ENCODE measurements at places on chromosomes 6 and 20.

- DNase-seq, result no peak
These were observed 154.6 kb upstream of the TSHZ2 start for GRCh38 chr20:52817511-52817910.

GRCh38 chr6:140623498-140623897 lies 1249.0 kb upstream of the CITED2 start:
- no peak for DNase-seq

DNA sequence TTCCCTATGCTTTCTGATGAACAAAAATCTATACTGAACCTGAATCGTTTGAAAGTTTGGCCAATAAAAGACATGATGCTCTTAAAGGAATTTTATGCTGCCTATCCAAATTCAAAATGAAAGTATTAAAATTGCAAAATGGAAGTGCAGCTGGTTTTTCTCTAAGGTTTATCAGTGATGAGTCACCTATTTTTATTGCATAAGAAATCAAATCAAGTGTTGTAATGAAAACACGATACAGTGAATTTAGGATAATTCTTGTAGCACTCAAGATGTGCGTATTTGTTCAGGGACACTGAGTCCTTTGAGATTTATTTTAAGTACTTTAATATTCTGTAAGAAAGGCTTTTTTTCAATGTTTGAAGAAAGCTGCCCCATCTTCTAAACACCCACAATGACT lies 409.5 kb downstream of the ADGRB3 start:
- DNase-seq, result no peak

DNA sequence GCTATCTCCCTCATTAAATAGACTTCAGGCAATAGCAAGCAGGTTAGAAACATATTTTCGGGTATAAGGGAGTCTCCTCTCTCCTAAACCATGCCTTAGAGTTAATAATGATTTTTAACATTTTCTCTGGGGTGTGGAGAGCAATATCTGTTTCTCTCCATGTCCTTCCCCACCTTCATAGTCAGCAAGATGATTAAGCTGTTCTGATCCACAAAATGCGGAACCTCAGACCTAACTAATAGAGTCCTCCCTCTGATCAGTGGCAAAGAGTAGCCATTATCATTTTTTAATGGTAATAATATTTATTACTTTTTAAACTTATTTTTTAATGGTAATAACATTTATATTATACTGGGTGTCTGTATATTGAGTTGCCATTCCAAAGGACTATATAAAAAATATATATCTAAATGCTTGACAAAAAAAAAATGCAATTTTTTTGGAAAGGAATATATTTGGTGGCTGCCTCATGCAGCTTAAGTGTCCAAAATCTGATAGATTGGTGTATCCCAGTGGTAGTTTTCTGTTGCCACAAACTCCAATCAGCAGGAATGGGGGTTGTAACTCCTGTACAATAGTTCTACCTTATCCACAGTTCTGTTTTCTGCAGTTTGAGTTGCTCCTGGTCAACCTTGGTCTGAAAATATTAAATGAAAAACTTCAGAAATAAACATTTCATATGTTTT lies 14.0 kb upstream of the BTN3A2 start:
- no peak for DNase-seq

GRCh38 chr6:56686429-56686828 lies 43.7 kb upstream of the DST start:
- no peak for DNase-seq

DNA sequence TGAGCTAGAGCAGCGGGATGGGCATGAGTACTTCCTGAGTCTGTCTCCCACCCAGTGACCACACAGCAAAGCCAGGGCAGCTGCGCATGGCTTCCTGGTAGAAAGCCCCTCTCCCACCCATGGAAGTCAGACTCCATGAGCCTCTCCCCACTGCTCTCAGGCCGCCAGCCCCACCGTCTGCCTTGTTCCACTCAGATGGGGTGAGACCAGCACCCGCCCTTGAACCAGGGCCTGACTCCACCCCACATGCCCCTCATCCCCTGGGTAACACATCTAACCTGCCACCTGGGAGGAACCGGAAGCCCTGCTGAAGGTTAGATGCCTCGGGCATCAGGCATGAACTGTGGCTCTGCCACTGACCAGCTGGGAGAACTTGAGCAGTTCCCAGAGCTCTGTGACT lies 227.8 kb downstream of the NRN1 start:
- DNase-seq, result no peak

GRCh38 chr6:118350881-118351430 lies 197.1 kb upstream of the PLN start:
- no peak for DNase-seq

DNA sequence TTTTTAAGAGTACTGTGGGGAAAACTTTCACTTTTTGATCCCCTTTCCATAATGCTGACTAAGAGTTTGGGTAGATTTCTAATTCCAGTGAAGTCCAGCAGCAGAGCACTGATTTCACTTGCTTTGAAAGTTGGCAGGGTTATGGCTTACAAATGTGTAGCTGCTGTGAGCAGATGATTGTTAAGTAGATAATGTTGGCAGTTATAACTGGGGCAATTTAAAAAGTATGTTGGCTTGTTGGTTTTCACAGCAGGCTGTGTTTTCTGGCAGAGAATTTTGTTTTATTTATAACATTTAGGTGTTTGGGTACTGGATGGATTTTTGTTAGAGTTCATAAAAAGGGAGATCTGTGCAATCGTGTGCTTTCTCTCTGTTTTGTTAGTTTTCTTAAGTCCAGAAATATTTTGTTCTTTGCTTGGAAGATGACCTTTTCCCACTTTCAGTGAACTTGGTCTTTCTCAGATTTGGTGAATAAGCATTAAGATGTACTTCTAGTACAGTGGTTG lies 31.4 kb downstream of the AFDN start:
- peak; percentile 70 for DNase-seq

DNA sequence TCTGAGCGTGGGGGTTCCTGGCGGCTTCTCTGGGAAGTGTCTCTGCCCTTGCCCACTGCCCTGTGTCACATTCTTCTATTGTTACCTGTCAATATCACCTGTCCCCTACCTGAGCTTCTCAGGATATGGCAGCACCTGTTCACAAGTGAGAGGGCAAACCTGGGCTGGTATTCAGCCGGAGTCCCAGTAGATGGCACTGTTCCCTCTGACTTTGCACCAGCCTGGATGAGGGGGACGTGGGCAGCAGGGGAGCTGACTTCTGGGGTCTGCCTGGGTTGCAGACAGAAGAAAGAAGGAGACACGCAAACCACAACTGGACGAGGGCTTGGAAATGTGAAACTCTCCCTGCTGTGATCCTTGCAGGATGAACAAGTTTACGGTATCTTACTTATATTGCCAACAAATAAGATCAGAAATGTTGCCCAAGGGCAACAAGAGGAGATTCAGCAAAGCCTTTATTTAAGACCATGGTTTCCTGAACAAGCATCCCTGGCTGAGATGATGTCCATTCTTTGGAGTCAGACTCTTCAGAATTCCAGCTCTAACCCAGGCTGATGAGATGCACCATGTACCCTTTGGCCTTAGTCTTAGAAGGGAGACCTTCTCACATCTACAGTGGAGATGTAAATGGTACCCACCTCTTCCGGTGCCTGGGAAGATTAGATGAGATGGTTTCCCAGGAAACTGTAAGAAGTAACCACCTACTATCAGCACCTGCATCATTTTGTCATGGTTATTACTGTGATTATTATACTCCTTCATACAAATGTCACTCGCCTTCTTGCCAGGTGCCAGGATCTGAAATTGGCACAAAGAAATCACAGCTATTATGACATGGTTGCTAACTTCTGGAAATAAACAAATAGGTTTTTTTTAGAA lies 400.0 kb upstream of the CDH4 start:
- no peak for DNase-seq

- DNase-seq, result no peak
These were observed 24.2 kb upstream of the SIRPA start for GRCh38 chr20:1870792-1871550.

GRCh38 chr6:15356179-15356578 lies 110.3 kb downstream of the JARID2 start:
- no peak for DNase-seq

DNA sequence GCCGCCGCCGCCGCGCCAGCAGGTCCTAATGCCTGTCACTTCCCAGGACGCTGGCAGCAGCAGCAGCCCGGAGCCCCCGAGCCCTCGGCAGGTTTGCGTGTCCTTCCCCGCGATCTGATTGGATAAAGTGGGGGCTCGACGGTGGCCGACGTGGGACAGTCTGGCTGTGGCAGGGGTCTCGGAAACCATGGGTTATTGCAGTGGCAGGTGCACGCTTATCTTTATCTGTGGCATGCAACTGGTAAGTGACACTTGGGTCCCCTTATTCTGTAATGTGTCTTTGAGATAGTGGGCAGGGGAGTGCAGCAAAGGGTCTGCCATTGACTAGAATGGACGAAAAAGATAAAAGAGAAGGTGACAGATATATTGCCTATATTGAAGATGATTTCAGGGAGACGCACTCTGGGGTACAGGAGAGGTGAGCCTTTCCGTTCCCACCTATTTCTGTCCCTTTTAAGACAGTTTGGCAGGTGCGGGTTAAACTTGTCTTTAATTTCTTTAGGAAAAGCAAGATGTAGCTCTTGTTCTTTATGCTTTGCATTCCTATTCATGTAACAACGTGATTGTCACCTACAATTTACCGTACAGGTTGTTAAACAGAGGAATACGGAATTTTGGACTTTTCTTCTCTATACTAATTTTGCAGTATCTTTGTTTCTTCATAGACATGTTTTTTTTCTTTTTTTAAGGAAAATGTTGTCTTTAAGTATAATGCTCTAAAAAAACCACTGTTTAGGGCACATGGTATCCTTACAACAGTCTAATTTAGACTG lies 535 bp downstream of the NKAIN2 start:
- DNase-seq, result no peak

DNA sequence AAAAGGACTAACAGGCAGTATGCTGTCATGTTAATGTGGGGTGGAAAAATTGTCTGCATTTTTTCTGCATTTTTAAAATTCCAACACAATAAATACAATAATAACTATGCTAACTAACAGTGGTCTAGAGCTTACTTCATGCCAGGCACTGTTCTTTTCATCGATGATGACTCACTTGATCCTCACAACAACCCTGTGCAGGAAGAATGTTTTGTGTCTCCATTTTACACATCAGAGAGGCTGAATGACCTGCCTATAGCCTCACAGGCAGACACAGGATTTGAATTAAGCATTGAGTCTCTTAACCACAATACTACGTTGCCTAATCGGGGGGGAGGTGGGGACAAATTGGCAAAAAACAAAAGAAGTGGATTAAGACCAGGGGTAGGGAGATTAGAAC lies 26.9 kb upstream of the FANCE start:
- peak; percentile 93 for DNase-seq

DNA sequence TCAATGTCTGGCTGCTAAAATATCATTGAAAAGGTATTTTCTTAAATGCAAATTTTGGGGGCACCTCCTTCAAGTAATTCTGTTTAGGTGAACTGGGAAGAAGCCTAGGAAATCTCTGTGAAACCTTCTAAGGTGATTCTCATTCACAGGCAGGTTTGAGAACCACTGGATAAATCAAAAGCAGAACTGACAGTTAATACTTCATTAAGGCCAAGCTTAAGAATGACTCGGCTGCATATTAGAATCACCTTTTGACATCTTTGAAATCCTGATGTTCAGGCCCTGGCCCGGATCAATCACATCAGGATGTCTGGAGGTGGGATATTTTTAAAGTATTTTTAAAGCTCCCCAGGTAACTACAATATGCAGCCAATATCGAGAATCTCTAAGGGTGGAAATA lies 50.6 kb downstream of the FKBP1C start:
- DNase-seq, result no peak

GRCh38 chr6:163842467-163842866 lies 427.9 kb downstream of the QKI start:
- no peak for DNase-seq

DNA sequence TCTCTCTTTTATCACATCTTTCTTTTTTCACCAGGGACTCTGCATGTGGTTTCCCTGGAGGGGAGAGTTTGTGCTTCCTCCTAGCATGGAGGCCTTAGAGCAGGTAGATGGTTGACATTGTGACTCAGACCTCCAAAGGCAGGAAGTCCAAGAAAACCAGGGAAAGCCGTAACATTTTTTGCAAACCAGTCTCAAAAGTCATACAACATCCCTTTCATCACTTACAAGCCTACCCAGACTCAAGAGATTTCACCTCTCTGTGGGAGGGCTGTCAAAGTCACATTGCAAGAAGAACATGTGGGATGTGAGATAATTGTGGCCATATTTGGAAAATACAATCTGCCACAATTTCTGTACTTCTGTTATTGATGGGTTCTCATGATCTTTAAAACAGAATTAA lies 46.2 kb downstream of the SNRNP48 start:
- no peak for DNase-seq

GRCh38 chr6:24709014-24709711 lies 9.8 kb downstream of the C6orf62 start:
- DNase-seq, result no peak

- DNase-seq, result no peak
These were observed 63.4 kb upstream of the AFDN start for GRCh38 chr6:167763056-167763944.

DNA sequence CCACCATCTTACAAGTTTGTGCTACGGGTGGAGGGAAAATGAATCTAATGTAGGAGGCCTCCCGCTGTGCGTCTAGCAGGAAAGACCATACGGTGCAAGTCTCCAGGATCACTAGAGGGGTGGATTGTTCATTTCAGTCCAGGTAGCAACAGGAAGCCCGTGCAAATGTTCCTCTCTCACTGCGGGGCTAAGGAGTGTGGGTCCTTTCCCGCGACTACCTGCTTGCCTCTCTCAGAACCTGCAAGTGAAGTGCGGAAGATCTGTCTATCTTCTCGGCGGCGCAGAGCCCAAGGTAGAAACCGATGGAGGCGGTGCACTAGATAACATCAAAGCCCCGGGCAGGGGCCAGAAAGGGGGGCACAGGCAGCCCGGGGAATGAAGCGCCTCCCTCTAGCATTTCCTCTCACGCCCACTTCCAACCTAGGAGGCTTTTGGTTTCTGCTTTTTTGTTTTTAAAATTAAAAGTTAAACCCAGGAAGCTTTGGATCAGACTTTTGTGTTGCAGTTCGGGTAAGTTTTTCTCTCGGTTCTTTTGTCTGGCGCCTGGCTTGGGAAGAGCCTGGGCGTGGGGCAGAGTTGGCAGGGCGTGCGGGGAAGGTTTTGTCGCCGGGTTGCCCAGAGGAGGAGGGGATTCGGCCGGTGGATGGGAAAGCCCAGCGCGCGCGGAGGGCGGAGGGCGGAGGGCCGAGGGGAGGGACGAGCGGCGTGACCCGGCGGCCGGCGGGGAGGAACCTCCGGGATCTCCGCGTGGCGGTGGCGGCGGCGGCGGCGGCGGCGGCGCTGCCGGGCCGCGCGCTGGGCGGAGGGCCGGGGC lies 3.5 kb upstream of the HIVEP1 start:
- DNase-seq, result no peak

DNA sequence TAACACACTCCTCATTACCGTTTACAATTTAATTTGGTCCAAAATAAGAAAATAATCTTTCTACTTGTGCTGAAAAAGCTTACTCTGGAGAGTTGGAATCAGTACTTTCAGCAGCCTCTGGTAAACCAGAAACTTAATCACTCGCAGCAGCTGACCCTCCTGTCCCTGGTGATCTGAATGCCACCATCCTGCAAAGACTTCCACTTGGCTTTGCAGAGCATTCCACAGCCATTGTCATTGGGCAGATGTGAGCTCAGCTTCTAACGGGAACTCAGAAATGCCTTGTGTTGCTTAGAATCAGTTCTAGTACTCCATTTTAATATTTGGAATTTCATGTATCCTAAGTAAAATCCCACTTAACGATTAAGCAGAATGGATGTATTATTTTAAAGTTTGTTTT lies 59.7 kb downstream of the PHACTR1 start:
- no peak for DNase-seq

Data from astrocyte of the cerebellum (primary cell).